Dorsolateral prefrontal cortex (tissue), 122 donors: ENCODE measurements at places on chromosomes 13 and 19.

DNA sequence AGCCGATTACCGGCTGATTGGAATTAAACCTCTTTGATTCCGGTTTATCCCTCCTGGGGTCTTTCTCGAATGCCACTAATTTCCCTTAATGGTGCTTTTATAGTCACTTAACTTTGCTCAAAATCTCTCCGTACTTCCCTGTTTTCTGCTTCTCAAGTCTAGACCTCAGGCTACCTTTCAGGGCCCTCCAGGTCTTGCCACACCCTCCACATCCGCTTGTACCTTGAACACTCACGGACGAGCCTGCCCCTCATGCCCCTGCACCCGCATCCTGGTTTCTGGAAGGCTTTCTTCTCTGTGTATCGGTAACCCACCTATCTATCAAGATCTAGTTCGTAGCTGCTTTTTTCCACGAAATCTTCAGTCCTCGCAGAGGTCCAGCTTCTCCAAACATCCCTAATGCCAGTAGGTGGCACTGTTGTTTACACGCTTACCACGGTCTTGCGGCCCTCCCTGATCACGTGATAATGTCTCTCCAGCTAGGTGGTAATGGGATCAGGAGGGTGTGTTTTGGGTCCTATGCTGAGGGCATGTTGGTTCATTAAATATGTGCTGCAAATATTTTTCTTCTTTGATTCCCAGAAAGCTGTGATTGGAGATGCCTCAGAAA is 13.8 kb downstream of the ATP12A start:
- no peak for DNase-seq

GRCh38 chr13:76882431-76882830 is 3.8 kb downstream of the KCTD12 start:
- DNase-seq: no peak

- no peak for DNase-seq
These were observed 54.4 kb downstream of the MLLT1 start for GRCh38 chr19:6225232-6225865.

GRCh38 chr13:20559659-20560356 is 7.1 kb upstream of the IFT88 start:
- DNase-seq: no peak

GRCh38 chr19:49441210-49441959 is at the start of gene SLC17A7:
Gene SLC17A7, minus strand, starts transcription at chr19:49441527. Its CDS starts 148 bp downstream, at chr19:49441379.
- DNase-seq: no peak

DNA sequence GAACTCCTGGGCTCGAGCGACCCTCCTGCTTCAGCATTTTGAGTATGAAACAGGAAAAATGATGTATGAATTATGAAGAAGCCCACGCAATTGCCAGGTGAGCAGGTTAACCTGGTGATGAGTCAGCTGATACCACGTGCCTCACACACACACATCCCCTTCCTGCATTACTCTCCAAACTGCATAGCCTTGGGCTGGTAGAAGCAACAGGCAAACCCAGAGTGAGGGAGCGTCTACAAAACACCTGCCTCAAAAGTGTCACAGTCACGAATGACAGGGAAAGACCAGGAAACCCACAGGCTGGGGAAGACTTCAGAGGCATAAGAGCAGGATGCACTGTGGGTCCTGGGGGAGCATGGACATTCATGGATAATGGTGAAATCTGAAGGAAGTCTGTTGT is 192.8 kb upstream of the IRS2 start:
- no peak for DNase-seq

DNA sequence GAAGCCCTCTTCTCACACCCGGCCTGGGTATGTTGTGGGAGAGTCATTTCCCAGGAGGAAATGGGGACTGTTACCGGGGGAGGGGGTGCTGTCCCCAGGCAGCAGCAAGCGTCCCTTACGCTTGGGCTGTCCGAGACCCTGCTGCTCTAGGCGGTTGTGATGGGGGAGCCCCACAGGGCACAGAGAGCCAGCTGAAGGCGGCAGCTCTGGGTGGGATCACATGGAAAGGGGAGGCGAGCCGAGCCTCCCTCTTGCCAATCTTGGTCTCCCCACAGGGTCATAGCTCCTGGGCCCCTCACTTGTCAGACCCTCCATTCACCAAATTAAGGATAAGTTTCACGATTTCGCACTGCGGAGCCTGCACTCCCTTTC is 22.0 kb downstream of the EPN1 start:
- no peak for DNase-seq

DNA sequence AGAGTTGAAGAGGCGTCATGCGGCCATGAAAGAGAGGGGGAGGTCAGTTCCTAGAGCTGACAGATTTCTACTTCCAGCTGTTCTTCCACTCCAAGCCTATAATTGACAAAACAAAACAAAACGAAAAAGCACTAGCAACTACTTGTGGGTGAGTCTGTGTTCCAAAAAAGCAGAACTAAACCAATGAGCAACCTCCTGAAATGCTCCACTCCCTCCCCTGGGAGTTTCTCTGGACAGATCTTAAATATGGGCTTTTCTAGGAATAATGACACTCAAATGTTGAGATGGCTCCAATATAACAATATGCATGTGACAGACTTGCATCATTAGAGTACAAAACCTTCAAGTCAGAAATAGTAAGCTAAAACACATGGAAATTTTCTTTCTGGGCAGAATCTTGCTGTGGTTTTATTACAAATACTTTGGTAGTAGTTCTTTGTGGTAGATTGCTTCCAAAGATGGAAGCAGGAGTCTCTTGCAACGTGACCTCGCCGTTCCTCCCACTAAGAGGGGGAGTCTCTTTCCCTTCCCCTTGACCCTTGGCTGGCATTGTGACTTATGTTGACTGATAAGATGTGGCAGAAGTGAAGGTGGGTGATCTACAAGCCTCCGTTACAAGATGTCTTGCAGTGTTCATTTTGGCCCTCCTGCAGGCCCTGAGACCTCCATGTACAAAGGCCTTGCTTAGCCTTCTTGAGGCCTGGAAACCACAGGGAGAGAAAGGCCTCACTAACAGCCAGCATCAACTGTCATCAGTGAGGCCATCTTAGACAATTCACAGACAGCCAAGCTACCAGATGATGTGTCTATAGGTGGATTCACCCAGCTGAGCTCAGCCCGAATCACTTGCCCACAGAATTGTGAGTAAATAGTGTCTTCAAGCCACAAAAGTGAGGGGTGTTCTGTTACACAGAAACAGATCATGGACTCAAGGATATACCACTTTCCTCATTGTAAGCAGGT is 173.1 kb upstream of the RFC3 start:
- DNase-seq: no peak

DNA sequence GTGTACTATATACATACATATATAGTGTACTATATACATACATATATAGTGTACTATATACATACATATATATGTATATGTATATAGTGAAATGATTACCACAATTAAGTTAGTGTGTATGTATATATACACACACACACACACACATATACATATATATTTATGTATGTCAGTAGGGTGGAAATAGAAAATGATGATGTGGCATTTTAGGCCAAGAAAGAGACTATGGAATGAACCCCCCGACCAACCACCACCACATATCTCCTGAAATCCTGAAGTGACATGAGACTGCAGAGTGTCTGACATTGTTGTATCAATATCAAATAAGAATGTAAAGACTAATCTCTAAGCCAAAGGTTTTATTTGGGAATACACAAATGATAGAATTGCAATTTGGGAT is 107.6 kb downstream of the RFC3 start:
- DNase-seq: no peak

DNA sequence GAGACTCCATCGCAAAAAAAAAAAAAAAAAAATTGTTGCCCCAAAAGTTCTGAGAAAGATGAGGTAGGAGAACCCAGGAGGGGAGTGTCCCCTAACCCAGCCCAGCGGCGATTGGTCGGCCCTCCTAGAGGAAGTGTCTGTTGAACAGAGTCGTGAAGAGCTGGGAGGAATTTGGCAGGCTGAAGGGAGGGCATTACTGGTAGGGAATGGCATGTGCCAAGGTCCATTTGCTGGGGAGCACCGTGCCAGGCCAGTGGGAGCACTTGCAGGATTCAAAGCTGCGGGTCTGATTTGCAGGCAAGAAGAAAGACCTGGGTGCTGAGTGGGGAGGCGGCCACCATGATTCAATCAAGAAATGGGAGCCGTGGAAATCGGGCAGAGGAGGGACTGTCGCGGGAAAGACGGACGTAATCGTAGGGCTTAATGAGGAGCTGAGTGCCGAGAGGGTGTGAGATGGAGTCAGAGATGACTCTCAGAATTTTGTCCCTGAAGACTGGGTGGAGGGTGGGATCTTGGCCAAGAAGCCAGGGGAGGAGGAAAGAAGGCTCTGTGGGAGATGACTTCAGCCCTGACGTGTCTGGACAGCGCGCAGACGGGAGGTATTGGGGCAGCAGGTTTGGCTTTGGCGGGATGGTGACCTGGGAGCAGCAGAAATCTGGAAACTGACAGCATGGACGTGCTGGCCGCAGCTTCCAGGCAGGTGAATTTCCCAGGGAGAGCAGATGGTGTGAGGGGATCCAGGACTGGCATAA is 15.4 kb downstream of the CERS4 start:
- no peak for DNase-seq

DNA sequence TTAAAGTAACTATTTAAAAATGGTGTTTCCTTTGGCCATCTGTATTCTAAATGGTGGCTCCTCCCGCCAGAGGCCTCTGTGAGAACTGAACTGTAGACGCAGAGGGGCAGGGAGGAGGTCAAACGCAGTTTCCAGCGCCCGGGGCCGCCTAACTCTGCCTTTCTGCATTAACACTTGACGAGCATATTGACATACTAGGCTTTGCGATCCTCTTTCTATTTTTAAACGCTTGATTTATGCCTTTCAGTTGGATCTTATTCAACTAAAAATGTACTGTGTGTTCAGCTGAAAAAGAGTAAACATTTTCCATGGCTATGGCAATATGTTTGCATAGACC is 74.7 kb downstream of the SPACA7 start:
- no peak for DNase-seq

- DNase-seq: no peak
These were observed 729 bp upstream of the ARID3A start for GRCh38 chr19:925087-925525.

- DNase-seq: peak; percentile 78
These were observed 29.0 kb upstream of the ZNF709 start for GRCh38 chr19:12513531-12514061.

- DNase-seq: no peak
These were observed 7.2 kb downstream of the SHC2 start for GRCh38 chr19:453606-454005.

DNA sequence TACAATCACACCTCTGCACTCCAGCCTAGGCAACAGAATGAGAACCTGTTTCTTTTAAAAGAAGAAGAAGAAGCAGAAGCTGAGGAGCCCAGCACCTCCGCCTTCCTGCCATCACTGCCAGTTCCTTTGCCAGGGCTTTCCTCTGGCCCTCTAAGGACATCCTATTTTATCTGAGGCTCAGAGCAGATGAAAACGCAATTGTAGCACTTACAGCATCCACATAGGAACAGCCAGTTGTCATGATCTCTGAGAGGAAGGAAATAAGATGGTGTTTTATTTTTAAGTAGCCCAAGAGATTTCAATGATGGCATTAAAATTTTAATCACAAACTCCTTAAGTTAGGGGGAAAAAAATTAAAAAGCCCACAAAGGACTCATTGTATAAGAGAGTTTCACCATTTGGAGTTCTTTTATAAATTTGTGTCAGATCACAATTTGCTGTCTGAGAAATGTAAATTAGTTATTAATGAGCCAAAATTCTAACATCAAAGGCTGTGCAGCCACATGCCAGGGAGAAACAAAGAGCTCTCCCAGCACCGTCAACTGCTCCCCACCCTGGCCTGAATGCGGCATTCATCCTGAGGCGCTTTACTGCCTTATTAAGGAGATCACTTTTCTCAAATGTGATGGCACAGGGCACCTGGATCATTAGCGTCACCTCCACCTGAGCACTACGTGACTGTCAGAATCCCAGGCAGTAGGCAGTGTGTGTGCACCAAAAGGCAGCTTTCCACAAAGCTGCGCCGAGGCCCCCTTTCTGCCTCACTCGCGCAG is 393.0 kb downstream of the FOXO1 start:
- DNase-seq: peak; percentile 61

DNA sequence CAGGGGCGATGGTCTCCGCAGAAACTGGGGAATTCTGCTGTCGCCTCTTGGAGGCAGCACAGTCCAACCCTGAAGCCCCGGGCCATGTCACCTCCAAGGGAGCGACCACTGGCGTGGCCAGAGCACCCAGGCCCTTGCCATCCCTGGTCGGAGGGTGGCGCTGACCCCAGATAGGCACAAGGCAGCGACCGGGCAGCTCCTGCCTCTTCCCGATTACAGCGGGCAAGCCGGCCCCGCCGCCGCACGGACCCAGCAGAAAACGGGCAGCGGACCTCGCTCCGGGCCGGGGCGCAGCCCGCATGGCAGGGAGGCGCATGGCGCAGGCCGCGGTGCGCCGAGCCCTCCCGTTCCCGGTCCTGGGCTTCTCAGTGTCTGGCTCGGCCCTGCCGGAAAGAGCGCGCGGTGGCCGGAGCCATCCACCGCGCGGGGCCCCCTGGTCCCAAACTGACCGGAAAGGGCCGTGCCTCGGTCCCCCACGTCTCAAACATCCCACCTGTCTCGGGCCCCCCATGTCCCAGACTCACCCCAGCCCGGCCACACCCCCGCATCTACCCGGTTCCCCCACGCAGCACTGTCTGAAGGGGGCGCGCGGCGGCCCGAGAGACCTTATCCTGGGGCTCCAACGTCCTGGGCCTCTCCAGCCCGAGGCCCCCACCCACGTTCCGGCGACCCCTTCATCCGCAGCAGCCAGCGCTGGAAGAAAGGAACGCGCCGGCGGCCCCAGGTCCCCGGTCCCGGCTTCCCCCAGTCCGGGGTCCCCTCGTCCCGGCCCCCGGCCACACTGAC is 727 bp downstream of the CERS1 start:
- DNase-seq: peak; percentile 89

- no peak for DNase-seq
These were observed 55.8 kb downstream of the PEPD start for GRCh38 chr19:33465834-33466233.

- DNase-seq: no peak
These were observed 1.3 kb upstream of the SOX21 start for GRCh38 chr13:94713561-94714182.

DNA sequence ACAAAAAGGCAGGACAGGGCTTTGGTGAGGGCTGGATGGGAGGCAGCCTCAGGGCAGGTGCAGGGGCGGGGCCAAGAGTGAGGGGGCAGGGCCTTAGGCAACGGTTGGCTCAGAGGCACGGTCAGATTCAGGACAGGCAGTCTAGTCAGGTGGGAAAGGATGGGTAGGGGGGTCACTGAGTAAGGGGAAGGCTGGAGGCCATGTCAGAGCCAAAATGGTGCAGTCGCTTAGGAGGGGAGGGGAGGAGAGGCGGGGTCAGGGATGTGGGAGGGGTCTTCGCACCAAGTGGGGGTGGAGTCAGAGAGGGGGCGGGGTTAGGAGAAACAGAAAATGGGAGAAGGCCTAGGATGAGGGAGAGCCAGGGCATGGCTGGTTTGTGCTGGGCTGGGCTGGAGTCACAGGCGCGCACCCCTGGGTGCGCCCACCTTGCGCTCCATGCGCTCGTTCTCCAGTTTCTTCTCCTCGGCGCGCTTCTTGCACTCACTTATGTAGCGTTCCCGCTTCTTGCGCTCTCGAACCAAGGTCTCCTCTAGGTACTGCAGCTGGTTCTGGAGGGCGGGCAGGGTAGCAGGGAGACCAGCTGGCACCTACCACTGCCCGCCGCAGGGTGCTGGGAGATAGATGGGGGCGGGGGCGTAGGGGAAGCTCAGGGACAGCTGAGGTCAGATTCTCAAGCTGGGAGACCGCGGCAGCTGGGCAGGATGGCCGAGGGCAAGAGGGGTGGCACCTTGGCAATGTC is 6.8 kb upstream of the RGL3 start:
- DNase-seq: no peak
